ENCODE measurements at places on chromosomes 4 and X.
A peak's percentile ranks its signal among the peaks of the same experiment; 100 is the strongest.

DNA sequence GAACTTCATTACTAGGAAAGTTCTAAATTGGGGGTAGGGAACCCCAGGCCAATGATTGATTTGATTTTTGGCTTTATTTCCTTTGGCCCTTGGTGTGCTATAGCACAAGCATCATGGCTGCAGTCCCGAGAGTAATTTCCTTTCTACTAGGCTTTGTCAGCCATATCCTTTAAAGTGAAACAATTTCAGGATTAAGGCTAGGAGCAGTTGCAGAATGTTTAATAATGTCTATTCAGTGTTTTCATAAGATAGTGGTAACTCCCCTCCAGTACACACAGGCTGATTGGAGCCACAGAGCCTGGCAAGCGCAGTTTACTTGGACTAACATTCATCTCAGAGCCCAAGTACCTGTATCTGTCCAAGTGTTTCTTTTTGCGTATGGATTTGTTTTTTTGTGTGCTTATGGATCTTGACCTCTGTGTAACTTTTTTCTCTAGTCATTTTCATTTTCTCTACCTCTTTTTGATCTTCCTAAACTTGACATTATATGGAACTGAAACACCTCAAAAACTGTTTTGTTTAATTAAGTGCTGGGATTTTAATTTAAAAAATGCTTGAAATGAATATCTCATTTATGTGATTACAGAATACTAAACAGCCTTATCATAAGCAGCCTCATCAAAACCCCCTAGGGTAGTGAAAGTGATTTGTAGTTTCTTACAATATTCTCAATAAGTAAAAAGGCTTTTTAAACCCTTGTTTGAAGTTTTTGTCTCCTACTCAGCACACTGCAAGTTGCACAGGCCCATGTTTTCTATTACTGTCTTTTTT lies 7.5 kb downstream of the STIM2 start:
- DNase-seq, result no peak

DNA sequence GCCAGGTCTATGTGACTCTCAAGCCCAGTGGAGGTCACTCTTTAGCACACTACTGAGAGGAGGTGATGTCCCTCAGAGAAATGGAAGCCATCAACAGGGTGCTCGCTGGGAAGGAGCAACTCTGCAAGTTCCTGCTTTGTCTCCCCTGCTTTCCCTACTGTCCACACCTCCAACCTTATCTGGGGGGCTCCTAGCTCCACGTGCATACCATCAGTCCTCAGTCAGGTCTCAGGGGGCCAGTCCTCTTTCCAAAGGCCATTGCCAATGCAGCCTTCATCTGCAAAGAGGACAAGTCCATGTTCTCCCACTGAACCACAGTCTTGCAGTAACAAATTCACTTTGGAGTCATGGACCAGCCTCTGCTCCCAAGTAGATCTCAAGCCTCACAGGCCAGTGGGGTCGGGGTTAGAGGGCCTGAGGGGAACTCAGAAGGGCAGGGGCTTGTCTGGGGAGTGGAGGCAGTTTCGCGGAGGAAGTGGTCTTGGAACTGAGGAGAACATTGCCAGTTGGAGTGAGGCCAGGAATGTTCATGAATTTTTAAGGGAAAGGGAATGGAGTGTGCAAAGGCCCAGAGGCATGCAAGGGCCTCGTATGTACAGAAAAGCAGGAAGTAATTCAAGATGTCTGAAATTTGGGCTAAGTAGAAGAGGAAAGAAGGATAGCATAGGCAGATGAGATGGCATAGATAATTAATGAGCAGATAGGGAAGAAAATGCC lies 8.9 kb downstream of the RTL5 start:
- no peak for DNase-seq

- no peak for DNase-seq
Measured at GRCh38 chr4:184807256-184807655, 18.5 kb downstream of the ACSL1 start.

- no peak for DNase-seq
Measured at GRCh38 chr4:98203332-98204235, 57.6 kb upstream of the RAP1GDS1 start.

DNA sequence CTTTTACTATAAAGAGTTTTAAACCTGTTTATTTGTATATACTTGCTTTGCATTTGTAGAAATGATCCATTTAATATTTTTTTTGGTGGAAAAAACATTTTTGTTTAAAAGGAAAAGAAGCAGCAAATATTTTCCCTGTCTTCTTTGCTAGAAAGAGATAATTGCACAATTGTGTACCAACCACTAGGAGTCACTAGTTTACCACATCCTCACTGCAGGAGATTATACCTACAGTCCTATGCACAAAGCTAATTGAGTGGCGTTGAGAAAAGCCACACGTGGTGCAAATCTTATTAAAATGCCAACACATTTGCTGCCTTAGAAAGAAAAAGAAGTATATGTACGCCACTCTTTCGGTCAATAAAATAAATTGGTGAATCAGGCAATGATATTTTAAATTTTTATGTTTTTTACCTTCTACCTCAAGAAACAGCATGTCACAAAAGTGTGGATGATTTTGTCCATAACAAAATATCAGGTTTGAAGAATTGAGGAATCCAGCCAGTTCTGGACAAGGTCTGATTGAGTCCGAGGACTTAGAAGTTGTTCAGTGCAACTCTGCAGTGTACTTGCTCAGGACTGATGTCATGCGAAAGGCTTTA lies 102.9 kb downstream of the GRXCR1 start:
- peak; percentile 3 for DNase-seq

DNA sequence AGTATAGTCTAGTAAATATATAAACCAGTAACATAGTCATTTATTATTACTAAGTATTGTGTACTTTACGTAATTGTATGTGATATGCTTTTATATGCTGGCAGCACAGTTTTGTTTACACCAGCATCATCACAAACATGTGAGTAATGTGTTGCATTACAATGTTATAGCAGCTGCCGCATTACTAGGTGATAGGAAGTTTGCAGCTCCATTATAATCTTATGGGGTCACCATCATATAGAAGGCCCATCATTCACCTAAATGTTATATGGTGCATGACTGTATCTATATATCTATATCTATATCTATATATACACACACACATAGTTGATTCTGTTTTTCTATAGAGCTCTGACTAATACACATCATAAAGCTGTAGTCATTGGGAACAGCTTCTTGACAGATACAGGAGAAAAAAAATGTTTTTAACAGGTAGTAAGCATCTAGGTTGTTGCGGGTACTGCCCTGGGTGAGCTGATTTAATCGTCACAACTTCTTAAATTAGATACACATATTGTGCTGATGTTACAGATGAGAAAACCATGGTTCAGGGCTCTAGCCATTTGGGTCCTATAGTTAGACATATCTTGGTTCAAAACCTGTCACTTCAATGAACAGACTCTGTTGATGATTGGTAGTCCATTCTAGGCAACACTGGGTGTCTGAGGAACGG lies 77.9 kb downstream of the CLNK start:
- DNase-seq, result no peak

DNA sequence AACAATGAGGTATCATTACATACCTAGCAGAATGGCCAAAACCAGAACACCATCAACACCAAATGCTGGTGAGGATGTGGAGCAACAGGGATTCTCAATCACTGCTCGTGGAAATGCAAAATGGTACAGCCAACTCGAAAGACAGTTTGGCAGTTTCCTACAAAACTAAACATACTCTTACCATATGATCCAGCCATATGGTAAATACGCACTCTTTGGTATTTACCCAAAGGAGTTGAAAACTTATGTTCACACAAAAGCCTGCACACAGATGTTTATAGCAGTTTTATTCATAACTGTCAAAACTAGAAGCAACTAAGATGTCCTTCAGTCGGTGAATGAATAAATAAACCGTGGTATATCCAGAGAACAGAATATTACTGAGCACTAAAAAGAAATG lies 7.8 kb downstream of the CASP3 start:
- no peak for DNase-seq

GRCh38 chr4:123288309-123289025 lies 108.1 kb upstream of the SPRY1 start:
- no peak for DNase-seq

DNA sequence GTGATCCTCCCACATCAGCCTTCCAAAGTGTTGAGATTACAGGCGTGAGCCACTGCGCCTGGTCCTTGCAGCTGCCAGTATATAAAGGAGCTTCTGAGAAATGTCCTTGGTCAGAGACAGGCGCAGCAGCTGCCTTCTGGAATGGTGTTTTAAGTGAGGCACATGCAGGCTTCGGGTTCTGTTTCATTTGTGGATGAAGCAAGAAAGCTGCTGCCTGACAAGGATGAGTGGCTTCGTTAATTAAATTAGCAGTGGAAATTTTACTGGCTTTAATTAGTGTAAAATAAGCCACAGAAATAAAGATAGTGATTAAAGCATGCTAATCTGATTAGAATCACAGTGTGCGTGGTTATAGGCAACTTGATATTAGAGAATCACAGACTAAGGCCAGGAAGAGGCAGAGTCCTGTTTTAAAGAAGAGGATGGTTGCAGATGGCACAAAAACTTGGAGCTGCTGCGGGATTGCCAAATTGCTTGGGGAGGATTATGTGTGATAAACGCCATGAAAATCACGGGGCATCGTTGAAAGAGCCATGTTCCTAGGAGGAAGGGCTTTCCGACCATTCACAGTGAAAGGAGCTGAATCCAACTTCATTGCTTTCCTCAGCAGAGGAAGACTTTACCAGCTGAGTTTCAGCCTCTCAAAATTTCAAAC lies 348.4 kb upstream of the FAT1 start:
- DNase-seq, result peak; percentile 14

DNA sequence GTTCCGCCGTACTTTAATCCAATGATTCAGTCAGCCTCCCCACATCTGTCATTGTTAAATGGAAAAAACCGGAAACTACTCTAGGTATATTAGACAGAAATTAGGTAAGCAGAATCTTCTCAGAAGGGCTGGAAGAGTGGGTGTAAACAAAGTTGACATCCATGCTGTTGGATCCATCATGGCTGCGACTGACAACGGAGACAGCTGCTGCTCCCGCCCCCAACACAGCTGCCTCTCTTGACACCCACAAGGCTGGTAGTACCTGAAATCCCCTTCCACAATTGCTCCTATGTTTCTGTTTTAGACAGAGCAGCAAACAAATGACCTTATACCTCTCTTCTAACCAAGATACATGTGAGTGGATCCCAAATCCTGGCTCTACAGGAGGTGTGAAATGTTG lies 66.6 kb downstream of the RXFP1 start:
- no peak for DNase-seq

DNA sequence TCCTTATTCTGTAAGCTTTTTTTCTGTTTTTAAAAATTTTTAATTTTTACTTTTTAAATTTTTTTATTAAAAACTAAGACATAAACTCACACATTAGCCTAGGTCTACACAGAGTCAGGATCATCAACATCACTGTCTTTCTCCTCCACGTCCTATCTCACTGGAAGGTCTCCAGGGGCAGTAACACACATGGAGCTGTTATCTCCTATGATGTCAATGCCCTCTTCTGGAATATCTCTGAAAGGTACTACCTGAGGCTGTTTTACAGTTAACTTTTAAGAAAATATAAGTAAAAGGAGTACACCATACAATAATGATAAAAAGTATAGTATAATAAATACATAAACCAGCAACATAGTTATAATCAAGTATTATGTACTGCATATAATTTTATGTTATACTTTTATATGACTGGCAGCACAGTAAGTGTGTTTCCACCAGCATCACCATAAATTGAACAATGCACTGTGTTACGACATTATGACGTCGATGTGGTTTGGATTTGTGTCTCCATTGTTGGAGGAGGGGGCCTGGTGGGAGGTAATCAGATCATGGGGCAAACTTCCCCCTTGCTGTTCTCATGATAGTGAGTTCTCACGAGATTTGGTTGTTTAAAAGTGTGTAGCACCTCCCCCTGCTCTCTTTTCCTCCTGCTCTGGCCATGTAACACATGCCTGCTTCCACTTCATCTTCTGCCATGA lies 21.3 kb downstream of the IL15 start:
- DNase-seq, result no peak

DNA sequence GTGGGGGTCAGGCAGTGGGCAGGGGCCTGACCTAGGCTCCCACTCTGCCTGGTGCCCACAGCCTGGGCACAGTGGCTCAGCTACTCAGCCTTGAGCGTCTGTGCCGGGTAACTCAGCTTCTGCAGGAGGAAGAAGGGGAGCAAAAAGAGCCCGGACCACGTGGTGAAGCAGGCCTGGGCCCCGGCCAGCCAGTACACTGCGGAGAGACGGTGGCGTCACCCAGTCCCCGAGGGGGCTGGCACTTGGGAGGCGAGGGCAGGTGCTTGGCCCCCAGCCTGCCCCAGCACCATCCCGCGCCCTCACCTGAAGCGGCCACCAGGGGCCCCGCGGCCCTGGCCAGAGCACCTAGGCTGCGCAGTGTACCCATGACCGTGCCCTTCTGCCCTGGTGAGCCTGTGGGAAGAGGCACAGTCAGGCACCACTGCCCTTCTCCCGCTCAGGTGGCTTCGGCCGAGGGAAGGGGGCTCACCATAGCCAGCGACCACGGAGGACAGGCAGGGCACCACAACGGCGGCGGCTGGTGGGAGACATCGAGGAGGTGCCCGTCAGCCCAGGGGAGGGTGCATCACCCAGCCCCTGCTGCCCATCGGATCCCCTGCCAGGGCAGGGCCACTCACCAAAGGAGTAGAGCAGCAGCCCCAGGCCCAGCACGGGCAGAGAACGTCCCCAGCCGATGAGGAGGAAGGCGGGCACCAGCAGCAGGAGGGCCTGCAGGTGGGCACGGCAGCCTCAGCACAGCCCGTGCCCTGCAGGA lies 32.3 kb downstream of the NOP14 start:
- no peak for DNase-seq

DNA sequence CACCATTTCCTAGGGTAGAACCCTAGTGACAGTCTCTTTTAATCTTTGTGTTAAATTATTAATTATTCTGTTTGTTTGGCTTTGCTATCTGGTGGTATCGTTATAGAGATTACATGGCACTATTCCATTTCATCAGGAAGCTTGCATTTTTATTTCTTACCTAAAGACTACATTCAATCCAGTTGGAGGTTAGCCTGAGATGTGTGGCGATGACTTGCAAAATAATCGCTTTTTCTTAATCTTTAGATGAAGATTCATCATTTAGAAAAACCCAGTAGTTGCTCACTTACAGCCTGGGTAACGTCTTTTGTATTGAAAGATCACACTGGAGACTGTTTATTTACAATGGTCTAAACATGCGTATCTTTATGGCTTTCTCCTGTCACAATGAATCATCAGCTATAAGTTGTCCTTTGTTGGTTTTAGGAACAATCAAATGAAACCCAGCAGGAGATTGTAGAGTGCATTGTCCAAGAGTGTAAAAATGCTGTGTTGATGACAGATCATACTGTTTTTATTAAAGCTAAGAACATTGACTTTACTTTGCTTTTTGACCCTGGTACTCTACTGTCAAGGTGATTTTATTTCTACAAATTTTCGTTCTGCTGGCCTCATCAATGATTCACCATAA lies 281.7 kb upstream of the PITX2 start:
- peak; percentile 32 for DNase-seq

DNA sequence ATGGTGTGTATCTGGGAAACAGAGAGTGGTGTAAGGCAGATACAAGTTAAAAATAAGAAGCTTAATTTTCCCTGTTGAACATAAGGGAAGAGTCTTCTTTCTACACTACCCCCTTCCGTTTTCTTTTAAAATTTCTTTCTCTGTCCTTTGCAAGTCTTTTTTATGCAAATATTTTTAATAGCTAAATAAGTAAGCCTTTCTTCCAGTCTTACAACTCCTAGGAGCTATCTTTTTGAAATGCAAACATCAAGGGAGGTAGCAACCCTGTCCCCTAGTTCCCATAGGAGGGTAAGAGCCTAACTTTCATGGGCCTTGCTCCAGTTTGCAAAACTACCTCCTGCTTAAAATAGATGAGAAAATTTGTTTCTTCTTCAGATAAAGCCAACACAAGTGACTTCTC lies 121.5 kb downstream of the MBNL3 start:
- DNase-seq, result no peak

- peak; percentile 59 for DNase-seq
Measured at GRCh38 chr4:168710353-168710946, 213.6 kb downstream of the PALLD start.
